ENCODE measurements at places on chromosomes 7 and 10.

- no peak for DNase-seq
Measured at GRCh38 chr10:131588704-131589220, 277.2 kb upstream of the TCERG1L start.

GRCh38 chr10:11975795-11976194, 66.8 kb downstream of the UPF2 start:
- DNase-seq: no peak

DNA sequence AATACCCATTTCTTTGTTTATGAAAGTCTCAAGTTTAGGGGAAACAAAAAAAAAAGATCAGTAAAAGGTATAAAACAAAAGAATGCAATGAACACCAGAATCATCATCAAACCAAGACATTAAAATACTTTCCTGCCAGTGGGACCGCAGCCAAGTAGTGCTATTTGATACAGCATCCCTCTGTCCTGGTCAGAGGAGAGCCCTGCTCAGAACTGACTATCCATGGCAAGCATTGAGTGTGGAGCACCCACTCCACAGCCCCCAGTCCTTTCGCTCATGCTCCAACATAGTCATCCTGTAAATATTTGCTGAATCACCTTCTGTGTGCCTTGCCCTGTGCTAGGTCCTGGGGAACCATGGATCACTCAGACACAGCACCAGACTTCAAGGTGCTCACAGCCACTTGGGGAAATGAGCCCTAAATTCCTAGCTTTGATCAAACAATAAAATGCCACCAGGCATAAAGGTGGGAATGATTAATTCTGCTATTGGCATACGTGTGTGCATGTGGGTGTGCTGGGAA, 213.6 kb upstream of the TBX20 start:
- DNase-seq: no peak

DNA sequence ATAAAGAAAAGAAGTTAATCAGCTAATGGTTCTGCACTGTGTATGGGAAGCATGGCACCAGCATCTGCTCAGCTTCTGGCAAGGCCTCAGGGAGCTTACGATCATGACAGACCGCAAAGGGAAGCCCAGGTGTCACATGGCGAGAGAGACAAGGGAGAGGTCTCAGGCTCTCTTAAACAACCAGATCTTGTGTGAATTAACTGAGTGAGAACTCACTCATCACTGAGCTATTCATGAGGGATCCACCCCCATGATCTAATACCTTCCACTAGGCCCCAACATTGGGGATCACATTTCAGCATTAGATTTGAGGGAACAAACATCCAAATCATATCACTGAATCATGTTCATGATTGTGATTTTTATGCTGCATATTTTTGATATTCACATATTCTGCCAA, 5.8 kb downstream of the USP54 start:
- no peak for DNase-seq

DNA sequence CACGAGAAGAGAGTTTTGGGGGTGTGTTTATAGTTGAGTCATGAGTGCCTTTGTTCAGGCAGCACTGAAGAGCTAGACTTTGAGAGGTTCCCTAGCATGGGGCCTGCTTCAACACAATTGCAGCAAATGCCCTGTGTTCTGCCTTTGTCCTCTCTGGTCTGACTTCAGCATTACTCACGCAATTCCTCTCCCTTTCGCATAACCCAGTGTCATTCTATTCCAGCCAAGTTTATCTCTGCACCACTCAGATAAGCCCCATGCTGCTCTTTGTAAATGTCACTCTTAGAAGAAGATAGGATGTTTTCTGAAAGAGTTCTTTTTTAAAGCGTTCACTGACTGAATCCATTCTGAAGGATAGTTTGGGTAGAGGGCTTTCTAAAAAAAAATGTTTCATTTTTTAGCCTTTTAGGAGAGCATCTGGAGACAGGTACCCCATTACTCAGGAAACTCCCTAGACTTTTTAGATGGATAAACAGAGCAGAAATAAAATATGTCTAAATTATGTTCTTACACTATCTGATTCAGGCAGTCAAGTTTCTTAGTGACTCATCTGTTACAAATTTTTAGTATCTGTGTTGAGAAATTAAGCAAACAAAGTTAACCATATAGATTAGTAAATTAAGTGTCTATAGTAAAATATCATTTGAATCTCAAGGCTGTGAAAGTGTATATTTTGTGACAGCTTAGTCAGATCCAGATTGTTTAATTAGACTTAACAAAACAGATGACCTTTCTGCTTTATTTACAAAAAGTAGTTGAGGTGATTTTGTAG, 318.5 kb downstream of the GPR158 start:
- no peak for DNase-seq

DNA sequence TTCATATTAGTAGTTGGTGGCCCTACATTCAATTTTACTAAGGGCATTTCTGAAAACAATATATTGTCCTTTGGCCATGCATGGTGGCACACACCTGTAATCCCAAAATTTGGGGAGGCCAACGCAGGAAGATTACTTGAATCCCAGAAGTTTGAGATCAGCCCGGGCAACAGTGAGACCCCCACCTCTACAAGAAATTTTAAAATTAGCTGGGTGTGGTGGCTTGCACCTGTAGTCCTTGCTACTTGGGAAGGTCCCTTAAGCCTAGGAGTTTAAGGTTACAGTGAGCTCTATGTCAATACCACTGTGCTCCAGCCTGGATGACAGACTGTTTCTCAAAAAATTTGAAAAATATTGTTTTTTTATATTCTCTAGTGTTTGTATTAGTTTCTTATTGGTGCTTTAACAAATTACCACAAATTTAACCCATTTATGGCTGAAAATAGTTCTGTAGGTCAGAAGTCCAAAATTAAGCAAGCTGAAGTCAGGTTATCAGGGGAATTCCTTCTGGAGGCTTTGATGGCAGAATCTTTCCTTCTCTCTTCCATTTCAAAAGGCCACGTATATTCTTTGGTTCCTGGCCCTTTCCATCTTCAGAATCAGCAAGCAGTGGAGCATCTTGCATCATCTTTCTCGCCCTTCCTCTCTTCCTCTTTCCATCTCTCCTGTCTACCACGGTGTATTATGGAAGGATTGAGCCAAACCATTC, 12.4 kb downstream of the CBX3 start:
- DNase-seq: no peak

DNA sequence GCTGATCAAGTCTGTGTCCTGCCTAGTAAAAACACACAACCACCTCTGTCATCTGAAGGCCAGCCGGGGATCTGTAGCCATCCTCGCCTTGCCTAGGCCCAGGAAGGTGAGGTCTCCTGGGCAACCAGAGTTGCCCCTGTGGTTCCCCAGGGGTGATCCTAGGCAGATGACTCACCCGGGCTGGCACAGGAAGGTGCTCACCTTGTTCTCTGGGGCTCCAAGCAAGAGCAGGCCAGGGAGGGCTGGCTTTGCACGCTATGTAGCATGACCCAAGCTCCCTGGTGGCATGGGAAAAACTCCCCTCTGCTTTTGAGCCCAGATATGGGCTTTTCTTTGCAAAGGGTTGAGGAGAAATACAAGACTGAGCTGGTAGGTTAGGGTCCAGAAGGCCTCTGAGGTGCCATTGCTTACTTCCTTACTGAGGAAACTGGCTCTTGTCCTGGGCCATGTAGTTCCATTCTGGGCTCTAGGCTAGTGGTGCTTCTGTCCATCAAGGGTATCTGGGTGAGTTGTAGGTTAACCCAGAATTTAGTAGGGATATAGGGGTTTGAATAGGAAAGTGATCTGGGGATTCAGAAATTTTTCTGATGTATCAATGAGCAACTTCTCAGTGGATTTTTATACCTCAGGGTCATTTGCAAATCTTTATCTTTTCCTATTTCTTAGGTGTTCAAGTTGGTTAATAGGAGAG, 112.0 kb downstream of the NT5C2 start:
- DNase-seq: no peak

DNA sequence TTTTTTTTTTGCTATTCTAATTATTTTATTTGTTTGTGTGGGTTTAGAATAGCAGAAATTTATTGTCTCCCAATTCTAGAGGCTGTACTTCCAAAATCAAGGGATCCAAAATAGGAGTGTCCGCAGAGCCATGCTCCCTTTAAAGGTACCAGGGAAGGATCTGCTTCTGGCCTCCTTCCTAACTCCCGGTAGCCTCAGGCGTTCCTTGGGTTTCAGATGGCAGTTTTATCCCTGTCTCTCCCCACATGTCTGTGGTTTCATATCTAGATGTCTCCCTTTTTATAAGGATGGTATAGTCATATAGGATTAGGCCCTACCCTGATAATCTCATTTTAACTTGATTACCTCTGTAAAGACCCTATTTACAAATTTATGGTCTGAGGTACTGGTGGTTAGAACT, 48.4 kb downstream of the BMPR1A start:
- DNase-seq: no peak

DNA sequence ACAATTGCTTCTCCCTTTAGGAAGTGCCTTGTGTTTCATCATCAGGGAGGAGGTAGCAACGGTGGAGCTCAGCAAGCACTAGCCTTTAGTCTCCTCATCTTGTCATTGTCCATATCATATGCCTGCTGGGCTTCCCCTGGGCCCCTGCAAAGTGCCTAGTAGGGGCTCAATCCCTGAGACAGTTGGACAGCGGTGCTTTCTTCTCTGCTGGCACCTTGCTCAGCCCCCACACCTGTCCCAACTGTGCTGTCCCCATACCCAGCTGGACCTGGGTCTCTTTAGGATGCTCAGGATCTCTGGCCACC, 5.5 kb downstream of the SMARCD3 start:
- DNase-seq: no peak

GRCh38 chr7:97096661-97097060, 20.8 kb upstream of the SDHAF3 start:
- no peak for DNase-seq

DNA sequence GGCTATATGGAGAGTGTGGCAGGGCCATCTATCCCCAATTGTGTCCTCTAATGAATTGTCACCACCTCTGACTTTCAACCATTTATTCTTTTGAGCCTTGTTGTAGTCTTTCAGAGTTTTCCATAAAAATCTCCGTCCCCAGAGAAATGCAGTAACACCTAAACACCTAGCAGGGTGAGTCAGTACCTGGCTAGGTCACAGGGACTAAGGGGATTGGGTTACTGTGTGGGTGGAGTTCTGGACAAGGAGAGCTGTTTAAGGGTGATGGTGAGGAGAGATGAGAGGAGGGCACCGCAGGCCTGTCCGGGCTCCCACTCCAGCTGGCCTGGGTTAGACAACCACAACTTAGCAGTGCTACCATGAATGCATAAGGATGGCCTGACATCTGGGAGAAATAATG, 186.2 kb upstream of the LYZL1 start:
- no peak for DNase-seq

DNA sequence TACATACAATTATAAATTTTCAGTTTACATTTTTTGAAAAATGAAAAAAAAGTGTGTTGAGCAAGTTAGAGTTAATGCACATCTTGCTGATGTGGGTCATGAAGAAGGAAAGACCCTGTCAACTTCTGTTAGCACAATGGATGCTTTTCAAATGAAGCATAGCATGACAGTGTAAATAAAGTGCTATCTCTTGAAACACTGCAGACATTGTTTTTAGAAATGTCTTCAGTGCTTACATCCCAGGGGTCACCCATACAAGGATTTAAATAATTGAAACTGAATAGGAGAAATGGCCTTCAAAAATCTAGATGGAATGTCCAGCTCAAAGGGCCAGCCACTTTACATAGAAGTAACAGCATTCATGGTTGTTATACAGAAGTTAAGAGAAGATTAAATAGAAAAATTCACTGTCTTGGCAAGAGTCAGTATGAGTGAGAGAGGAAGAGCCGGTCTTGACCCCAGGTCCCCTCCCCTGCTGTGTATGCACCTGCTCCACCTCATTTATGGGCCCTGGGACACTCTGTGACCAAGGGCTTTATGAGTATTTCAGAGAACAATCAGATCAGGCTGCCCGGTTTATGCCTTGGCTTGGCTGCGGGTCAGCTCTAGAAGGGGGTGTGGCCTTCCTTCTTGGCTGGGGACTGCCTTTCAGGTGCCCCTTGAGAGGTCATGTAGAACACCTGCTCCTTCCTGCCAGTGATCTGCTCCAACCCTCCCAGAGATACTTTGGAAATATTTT, 237.7 kb upstream of the TMEM72 start:
- no peak for DNase-seq

DNA sequence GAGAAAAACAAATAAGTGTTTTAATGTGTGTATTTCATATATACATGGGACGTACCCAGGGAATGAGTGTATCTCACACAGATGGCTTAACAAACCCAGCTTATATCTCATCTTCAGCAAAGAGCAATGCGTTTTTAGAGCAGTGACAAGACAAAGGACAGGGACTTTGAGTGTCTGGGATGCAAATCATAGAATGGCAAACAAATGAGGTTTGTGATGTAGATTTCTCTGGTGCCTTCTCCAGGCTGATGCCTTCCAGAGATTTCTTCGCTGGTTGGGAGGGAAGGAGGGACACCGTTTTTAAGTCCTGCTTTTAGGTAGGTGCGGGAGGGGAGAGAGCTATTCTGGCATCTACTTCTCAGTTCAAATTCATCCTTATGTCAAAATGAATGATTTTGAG, 16.6 kb downstream of the LANCL2 start:
- DNase-seq: no peak

DNA sequence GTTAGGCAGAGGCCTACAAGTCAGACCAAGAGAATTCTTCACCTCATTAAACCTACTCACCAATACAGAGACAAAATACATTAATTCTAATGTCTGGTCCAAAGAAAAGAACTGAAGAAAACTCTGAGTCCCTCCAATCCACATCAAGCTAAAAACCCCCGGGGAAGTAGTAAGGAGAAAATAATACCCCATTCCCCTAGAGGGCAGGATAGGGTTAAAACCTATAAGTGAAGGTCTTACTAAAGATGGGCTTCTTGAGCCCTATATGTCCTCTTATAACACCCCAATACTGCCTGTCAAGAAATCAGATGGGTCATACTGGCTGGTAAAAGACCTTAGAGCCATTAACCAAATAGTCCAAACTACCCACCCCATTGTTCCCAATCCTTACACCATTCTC, 141.3 kb upstream of the TMEM106B start:
- no peak for DNase-seq

- DNase-seq: no peak
Measured at GRCh38 chr7:70714506-70715038, 417.4 kb upstream of the GALNT17 start.

DNA sequence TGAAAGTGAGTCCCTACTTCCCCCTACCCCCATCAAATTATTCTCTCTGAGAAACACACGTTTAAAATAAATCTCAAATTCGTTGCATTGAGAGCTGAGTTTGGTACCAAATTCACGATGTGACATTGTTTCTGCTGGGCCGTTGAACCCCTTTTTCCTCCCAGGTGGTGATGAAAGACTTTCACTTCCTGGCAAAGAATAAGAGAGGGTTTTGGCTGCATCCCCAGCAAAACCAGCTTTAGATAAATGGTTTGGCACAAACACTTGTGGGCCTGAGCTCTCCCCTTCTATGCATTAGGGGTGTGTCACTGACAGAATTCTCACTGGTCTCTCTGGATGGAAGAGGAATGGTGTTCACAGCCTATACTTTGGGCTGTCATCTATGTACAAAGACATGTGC, 8.8 kb upstream of the DNTT start:
- DNase-seq: no peak

DNA sequence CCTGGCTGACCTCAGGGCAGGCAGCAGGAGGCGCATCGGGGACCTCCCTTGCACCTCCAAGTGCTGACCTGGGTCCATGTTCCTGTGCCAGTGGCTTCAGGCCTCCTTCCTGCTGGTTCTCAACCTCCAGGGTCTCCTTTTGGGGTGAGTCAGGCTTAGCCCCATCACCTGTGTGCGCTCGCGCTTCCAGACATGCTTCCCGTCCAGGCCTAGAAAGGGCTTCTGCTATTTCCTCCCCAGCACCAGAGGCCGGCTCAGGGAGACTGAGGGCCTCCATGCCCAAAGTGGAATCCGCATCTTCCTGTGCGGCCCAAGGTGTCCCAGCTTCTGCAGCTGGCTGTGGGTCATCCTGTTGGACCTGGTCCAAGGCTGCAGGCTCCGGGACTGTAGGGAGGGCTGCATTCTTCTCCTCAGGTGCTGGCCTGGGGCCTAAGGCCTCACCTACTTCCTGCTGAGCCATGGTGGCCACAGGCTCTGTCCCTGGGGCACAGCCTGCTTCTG, 5.9 kb downstream of the NACAD start:
- no peak for DNase-seq

Data from AG10803 (cell line).